RWPE1 (cell line): ENCODE measurements at places on chromosomes 6 and 20.

DNA sequence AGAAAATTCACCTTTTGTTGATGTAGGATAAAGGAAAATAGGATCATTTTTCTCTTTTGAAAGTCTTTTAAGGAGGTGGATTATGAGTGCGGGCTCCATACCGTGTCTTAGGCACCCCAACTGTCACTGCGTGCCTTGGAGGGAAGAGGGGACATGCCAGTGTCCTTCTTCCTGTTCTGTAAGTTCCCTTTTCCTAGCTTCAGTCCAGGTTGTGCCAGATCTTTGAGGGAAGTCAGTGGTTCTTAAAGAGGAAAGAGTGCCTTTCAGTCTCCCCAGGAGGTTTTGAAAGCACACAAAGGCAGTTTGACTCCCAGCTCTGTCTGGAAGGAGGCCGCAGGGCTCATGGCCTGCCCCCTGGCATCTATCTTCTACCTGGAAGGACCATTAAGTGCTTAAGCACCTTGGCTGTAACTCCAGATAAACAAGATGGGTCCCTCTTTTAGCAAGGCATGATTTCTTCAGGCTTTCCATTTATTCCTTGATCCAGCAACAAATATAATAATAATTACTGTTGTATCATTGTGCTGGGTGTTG lies 13.0 kb downstream of the EFCAB8 start:
- no peak for DNase-seq

DNA sequence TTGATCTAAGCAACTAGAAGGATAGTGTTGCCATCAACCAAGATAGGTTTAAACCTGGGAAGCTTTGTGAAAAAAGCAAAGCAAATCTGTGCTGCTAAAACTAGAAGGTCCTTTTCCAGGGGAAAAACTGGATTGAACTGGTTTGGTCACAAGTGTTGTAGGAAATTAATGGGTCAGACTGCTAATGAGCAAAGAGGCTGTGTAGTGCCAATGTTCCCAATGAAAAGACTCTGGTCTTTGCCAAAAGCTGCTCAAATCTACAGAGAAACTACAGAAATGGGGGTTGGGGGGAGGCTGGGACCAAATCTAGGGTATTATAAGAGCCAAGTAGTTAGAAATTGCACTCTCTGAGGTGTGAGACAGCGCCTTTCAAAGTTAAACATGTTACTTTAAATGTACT lies 85.0 kb downstream of the PLCG1 start:
- no peak for DNase-seq

DNA sequence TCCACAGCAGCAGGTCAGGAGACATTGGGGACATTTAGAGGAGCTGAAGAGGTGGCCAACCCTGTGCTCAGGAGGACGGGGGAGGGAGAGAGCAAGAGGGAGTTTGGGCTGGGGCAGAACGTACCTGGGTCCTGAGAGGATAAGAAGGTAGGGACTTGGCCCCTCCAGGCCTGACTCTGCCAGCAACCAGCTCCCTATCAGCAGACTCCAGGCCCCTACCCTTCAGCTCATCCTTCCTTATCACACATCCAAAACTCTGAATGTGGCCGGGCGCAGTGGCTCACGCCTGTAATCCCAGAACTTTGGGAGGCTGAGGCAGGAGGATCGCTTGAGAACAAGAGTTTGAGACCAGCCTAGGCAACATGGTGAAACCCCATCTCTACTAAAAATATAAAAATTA lies 5.0 kb downstream of the STMN3 start:
- no peak for DNase-seq

DNA sequence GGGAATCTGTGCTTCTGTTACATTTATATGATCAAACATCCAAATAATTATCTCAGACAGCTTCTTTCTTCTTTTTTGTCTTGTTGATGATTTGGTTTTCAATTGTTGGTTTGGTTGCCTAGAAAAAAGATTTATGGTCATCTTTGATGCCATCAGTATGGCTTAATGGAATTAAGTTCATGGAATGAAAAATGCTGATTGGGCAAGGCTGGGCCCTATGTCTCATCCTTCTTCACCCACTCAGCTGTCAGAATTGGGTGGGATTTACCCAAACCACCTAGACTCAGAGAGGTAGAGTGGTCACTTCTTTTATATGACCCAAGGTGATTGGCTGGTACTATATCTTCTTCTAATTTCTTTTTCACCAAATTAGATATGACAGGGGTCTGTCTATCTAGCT lies 258.3 kb downstream of the DOK5 start:
- no peak for DNase-seq

DNA sequence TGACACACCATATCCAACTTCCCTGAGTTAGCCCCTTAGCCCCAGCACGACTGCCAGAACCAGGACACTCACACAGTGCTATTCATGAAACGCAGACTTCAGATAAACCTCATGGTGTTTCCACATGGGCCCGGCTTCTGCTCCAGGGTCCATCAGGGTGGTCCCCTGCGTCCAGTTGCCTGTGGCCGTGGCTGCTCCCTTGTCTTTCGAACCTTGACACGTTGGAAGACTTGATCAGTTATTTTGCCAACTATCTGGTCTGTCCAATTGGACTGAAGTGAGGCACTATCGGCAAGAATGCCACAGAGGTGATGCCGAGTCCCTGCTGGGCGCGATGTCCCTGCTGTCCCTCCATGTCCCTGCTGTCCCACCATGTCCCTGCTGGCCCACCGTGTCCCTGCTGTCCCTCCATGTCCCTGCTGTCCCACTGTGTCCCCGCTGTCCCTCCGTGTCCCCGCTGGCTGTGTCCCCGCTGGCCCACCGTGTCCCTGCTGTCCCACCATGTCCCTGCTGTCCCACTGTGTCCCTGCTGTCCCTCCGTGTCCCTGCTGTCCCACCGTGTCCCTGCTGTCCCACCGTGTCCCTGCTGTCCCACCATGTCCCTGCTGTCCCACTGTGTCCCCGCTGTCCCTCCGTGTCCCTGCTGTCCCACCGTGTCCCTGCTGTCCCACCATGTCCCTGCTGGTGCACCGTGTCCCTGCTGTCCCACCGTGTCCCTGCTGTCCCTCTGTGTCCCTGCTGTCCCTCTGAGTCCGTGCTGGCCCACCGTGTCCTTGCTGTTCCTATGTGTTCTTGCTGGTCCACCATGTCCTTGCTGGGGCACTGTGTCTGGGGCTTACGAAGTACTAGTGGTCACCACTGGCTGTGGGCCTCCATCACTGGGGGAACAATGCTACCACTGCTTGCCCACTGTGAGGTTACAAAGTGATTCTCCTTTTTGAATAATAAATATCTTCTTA lies 251.4 kb downstream of the DLL1 start:
- DNase-seq, result no peak

GRCh38 chr6:139925894-139926641 lies 551.6 kb upstream of the CITED2 start:
- DNase-seq, result no peak

DNA sequence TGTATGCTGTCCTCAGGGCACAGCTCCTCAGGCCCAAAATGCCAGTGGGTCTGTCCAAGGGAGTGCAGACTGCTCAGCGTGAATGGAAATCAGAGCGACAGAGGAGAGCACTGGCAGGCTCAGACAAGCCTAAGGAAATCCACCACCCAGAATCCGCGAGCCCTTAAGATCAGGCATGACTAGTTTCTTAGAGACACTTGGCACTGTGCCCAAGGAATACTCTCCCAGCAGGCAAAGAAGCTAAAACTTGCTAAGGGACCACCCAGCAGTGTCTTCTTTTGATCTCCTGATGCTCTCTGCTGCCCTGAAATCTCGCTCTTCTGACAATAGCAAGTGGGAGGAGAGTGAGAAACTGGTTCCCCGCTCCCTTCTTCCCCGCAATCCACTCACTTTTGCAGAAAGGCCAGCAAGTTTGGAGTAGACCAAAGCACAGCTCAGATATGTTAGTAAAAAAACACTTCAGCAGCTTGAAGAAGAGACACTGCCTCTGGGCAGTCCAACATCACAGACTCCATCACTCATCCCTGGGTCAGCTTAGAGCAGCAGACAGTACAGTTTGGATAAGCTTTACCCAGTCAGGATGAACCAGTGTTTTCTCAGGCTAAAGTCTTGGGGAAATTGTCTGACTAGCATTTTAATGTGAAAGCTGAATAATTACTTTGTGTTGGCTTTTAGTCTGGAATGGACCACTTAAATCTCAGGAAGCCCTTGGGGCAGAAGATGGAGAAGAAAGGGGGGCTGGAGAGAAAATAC lies 32.4 kb downstream of the TRAF3IP2 start:
- DNase-seq, result peak; percentile 83

GRCh38 chr6:114366899-114367298 lies 24.1 kb upstream of the HS3ST5 start:
- DNase-seq, result no peak

DNA sequence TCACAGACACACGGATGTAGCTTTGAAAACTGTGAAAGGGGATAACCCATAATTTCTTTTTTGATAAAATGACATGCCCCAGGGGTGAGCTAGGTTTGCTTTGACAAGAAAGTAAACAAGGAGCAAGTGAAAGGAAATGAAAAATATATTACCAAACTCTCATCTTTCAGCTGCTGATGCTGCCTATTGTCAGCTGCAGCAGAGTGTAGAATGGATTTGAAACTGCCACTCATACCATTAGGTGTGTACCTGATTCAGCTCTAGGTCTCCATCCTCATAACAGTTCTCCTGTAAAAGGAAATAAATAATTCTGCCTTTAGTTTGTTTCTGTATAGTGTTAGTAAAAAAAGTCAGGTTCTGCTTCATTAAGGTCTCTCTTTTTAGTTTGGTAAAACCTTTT lies 415.1 kb upstream of the MARCKS start:
- DNase-seq, result no peak

DNA sequence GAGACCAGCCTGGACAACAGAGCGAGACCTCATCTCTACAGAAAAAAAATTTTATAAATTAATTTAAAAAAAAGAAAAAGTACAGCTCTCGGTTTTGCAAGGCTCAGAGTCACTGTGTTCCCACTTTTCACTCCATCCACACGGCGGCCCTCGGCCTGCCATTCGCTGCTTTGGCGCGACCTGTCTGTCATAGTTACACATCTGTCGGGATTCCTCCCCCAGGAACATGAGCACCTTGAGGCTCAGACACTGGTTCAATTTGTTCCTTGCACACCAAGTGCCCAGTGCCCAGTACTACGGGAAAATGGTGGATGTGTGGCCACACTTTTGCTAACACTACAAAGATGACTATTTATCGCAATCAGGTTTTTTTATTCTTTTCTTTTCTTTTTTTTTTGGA lies 8.4 kb downstream of the CTSZ start:
- DNase-seq, result no peak

DNA sequence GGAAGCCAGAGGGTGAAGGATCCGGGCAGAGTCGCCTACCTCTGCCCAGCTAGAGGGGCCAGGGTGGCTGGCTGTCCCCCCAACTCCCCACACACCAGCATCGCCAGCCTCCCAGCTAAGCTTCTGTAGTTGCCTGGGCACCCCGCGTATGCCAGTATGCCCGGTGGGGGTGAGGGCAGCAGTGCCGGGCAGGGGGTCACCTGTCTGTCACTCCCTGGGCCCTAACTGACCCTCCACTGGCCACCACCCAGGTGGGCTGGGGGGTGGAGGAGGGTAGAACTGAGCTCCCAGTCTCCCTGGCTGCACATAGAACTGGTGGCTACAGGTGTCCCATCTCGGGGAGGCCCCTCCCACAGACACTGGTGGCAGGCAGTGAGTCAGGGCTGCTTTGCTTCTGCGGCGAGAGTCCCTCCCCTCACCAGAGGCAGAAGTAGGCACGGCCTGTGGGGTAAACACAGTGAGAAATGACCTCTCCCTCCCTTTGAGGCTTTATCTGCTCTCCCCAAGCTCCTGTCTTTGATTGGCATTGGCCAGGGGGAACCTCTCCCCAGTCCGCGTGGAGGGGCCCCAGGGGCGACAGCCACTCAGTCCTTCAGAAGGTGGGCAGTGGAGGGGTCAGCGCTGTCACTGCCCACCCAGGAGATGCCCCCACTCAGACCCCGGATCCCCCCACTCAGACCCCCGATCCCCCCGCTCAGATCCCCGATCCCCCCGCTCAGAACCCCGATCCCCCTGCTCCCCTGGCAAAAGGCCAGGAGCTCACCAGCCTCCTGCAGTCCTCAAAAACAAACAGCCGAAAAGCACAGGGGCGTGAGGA lies 2.5 kb downstream of the NTSR1 start:
- DNase-seq, result peak; percentile 86

DNA sequence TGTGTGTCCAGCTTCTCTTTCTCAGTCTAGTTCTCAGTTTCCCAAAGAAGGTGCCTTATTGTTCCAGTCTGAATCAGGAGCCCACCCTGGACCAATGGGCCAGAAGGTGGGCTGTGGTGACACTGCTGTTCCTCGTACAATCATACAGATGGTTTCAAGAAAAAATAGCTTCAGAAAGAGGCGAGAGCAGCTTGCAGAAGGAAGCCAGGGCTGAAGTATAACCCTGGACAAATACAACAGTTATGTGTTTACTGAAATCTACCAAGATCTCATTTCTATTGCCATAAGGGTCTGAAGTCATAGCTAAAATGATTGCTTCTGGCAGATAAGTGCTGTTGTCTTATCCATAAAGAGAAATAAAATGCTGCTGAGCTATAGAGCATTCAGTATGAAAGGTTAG lies 75.4 kb downstream of the PFDN4 start:
- DNase-seq, result no peak

DNA sequence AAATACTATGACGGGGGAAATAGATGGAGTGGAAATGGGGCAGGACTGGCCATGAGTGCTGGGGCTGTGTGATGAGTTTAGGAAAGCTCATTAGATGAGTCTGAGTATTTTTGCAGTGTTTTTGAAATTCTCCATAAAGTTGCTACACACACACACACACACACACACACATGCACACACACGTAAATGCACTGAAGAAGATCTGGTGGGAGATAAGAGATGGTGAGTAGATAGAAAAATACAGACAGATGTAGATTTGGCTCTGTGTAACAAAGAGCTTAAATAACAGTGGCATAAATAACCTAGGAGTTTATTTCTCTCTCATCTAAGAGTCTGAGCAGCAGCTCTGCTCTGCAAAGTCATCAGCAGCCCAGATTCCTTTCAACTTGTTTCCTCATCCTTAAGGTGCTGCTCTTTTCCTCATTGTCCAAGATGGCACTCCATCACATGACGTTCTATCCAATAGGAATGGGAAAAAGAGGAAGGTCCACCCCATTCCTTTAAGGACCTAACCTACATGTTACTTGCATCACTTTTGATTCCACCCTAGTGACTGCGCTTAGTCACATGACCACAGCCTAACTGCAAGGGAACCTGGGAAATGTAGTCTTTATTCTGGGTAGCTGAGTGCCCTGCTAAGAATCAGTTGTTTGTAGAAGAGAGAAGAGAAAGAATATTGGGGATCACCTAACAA lies 76.4 kb downstream of the EYA2 start:
- DNase-seq, result peak; percentile 95

DNA sequence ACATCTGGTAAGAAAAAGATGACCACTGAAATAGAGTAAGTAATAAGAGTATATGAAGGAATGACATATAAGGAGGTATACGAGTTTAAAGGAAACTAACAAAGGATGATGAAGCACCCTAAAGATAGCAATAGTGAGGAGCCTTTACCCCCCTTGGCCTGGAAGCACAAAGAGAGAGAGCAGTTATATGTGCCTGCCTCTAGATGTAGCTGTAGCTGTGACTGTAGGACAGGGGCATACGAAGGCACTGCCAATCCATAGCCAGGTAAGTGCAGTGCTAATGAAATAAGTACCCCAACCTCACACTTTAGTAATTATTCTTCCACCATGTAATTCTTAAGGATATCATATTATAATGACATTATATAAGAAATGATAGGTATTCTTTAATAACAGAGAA lies 90.1 kb upstream of the FKBP1C start:
- DNase-seq, result no peak

- no peak for DNase-seq
These were observed 168.2 kb upstream of the SSTR4 start for GRCh38 chr20:22866812-22867341.

GRCh38 chr6:83893024-83893423 lies 33.5 kb downstream of the CYB5R4 start:
- DNase-seq, result no peak

GRCh38 chr6:4908062-4908461 lies 95.8 kb downstream of the RPP40 start:
- no peak for DNase-seq
